IMR-90 (cell line): ENCODE measurements at places on chromosomes 1 and 21.

- no peak for DNase-seq
These were observed 374.7 kb downstream of the NPHP4 start for GRCh38 chr1:5617546-5617945.

GRCh38 chr21:44261675-44262295 lies at the start of gene DNMT3L:
TSS of gene DNMT3L (minus strand) at chr21:44261897. CDS start at chr21:44261259, 638 bp downstream.
- no peak for DNase-seq

GRCh38 chr21:33443194-33443593 lies 36.6 kb downstream of the TMEM50B start:
- no peak for DNase-seq

DNA sequence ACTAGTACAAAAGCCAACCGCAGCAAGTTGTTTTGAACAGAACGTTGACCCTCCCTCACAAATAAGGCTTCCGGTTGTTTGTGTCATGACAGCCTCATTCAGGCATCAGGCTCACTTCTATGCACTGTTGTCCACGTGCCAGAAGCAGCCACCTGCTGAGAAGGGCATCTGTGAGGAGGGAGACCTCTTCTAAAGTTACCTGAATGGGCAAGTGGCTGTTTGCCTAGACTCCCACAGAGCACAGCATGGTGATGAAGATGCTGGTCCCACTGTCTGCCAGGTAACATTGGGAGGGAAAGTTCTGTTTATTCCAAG lies 176.1 kb downstream of the CLIC6 start:
- DNase-seq: no peak

- no peak for DNase-seq
These were observed 27.0 kb downstream of the TTC39A start for GRCh38 chr1:51303315-51303714.

GRCh38 chr1:8717148-8717547 lies 100.3 kb downstream of the RERE start:
- no peak for DNase-seq

- DNase-seq: no peak
These were observed 46.1 kb upstream of the ABCG1 start for GRCh38 chr21:42172596-42173483.
